ENCODE measurements at places on chromosomes 12 and 14.
A peak's percentile ranks its signal among the peaks of the same experiment; 100 is the strongest.

- peak; percentile 41 for DNase-seq
Observed at GRCh38 chr14:23639891-23640523, 3.8 kb downstream of the DHRS2 start.

DNA sequence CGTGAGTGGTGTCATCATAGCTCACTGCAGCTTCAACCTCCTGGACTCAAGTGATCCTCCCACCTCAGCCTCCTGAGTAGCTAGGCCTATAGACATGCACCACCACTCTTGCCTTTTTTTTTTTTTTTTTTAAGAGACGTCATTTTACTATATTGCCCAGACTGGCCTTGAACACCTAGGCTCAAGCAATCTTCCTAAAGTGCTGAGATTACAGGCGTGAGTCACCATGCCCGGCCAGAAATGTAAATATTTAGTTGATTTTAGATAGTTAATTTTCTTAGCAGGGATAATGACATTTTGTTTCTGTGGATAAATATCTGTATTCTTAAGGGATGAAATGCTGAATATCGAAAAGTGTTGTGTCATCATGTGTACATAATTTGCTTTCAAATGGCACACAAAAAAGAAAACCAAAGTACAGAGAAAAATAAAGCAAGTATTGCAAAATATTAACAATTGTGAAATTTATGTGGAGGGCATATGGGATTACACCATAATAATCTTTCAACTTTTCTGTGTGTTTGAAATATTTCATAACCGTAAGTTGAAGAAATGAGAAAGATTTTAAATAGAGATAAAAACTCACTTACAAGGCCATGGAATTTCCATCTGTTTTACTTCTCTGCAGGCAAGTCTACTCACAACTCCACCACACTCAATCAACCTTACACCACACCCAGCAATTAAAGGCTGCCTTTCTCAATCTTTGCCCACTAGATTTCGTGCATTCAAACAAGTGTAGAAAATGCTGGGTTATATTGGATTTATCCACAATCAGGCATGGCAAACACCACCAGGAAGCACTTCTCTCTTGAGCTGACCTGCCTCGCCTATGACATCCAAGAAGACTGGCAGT lies 93.7 kb downstream of the SPTSSA start:
- DNase-seq, result no peak

- peak; percentile 28 for DNase-seq
Observed at GRCh38 chr14:58607952-58608317, 29.8 kb upstream of the DACT1 start.

DNA sequence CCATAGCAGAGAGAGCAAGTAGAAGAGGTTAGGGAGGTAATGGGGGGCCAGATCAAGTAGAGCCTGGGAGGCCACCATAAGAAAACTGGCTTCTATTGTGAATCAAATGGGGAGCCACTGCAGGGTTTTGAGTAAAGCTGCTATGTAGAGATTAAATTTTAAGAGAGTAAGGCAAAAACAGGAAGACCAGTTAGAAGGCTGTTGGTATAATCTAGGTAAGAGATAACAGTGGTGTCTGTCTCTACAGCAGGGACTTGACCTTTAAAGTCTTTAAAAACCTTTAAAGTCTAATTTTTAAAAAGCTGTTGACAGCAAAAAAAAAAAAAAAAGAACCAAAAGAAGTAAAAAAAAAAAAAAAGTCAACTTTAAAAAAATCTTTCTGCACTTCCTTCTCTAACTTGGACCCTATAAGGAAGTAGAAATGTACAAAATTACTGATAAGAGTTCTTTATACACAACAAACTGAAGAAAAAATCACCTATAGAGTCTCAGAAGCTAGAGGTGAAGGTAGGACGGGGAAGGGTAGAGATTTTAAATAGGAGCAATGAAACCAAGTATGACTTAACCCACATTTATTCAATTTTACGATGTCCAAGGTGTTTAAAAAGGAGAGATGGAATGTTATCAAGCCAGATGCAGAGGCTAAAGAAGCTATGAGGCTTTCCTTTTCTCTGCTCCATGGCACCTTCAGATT lies 26.1 kb downstream of the SGPP1 start:
- DNase-seq, result no peak

DNA sequence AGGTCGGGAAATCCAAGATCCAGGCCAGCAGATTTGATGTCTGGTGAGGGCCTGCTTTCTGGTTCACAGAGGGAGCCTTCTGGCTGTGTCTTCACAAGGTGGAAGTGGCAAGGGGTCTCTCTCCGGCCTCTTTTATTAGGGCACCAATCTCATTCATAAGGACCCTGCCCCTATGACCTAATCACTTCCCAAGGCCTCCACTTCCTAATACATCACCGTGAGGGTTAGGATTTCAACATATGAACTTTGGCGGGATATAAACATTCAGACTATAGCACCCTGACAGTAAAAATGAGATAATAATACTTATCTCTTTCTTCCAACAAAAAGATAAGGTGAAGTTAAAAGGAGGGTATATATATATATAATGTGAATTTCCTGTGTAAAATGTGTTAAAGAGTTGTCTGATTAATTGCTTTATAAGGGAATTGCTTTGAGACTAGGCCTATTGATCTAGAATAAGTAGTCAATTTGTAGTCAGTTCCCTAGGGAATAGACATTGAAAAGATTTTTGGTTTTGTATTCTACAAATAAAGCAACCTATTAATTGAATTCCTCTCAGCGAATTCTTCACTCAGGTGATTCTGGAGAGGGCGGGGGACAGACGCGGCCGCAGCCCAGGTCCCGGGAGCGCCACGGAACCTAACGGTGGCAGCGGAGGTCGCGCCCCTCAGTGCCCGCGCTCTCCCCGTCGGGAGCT lies 516 bp upstream of the LGALS3 start:
- no peak for DNase-seq

DNA sequence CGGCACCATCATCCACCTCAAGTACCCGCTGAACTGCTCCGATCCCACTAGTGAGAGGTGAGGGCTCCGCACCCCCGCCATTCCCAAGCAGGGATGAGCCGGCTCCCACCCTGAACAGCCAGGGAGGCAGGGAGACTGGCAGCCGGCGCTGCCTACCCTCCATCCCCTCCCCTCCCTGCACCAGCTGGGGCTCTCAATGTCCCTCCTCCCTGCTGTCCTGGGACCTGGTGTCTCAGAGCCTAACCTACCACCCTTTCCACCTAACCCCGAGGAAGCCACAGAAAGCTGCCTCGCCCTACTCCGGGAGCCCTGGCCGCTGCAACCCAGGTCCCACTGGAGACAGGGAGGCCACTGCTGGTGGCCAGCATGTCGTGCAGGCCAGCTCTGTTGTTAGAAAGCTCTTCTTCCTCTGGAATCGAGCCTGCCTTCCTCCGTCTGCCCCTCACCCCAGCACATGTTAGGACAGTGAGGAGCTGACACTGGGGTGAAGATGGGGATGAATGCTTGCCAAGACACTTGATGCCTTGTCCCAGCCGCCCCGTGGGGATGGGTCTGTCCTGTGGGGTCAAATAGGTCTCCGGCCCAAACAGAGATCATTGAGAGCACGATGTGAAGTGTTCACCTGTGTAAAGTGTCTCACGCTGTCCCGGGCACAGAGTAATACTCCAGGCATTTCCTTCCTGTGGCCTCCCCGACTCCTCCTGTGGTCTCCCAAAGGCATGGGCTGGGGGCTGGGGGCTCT lies 1.1 kb downstream of the PTPN6 start:
- no peak for DNase-seq

- peak; percentile 95 for DNase-seq
Observed at GRCh38 chr14:96246539-96246847, 9.5 kb upstream of the BDKRB1 start.

- no peak for DNase-seq
Observed at GRCh38 chr14:20836668-20837338, 34.2 kb upstream of the RNASE1 start.

- no peak for DNase-seq
Observed at GRCh38 chr14:91729756-91730155, 2.1 kb downstream of the CATSPERB start.

- DNase-seq, result no peak
Observed at GRCh38 chr12:47080725-47081502, 1.2 kb upstream of the AMIGO2 start.

- DNase-seq, result no peak
Observed at GRCh38 chr12:76927170-76927784, 48.5 kb upstream of the CSRP2 start.

GRCh38 chr14:68811171-68811570 lies 18.3 kb upstream of the ZFP36L1 start:
- DNase-seq, result no peak

DNA sequence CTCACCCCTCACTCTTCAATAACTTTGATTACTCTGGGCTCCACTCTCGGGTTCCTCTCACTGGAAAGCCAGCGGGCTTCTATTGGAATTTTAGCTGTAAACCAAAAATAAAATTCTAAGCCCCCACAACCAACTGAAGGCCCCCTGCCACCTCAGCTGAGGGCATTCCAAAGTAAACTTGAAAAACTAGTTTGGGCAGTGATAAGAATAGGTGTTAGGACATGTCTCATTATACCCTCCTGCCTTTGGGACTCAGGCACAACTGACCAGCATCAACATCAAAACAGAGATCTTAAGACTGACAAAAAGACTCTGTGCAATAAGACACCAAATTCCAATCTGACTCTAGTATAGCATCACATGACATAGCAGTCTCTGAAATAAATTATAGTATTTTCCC lies 11.9 kb upstream of the TSPAN9 start:
- DNase-seq, result no peak

DNA sequence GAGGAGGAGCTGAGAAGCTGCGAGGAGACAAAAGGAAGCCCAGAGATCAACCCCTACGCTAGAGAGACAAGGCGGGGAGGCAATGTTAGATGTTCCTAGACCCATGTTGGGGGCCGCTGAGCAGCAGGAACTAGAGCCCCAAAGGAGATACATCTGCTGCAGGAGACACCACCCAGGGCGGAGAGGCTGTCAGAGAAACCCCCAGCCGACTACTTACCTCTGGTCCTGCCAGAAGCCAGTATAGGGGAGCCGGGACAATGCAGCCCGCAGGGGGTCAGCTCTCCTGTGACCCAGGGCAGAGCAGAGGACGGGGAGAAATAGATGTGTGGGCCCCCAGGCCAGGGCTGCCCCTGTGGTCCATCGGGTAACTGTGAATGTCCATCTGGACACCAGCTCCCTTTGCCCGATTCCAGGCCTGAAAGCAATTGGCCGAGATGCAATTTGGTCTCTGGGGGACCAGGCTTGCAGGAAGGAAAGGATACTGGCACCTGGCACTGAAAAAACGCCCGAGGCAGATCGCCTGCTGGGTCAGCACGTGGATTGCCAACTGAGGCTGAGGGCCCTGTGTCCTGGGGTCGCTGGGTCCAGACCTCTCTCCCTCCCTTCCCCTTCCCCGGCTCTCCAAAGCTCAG lies 34.9 kb downstream of the SYNE3 start:
- DNase-seq, result no peak

- no peak for DNase-seq
Observed at GRCh38 chr12:19199332-19199731, 69.8 kb downstream of the PLEKHA5 start.

GRCh38 chr14:36820111-36820709 lies 158.6 kb downstream of the PAX9 start:
- no peak for DNase-seq

DNA sequence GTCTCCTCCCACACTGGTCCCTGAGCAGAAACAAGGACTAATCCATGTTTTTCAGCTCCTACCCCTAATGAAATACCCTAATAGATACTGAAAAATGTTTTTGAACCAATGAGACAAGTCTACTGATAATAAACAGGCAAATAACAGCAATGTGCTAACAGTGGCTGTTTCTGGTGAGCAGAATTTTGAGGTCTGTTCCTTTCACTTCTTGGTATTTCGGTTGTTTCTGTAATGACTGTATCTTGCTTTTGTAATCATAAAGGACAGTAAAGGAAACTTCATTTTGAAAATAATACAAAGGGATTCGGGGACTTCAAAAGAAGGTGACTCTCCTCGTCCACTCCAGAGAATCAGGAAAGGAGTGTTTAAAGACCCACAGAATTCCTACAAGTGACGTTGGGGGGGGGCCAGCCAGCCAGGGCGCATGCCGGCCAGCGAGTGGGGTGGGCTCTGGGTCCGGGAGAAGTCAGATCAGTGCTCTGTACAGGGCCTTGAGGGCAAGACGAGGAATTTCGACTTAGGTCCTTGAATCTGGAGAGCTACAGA lies 1.1 kb upstream of the CD9 start:
- no peak for DNase-seq

- DNase-seq, result no peak
Observed at GRCh38 chr12:130650131-130650530, 66.0 kb downstream of the RIMBP2 start.

DNA sequence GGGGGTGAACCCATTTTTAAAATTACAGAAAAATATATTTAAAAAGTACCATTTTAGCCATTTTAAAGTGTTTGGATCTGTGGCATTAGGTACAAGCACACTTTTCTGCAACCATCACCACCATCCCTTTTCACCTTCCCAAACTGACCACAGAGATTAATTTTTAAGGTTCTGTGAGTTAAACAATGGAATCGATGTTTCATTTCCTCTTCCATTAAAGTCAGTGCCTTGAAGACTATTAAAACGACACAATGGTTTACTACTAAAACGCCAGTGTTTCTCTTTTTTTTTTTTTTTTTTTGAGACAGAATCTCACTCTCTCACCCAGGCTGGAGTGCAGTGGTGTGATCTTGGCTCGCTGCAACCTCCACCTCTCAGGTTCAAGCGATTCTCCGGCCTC lies 78.1 kb upstream of the GPR68 start:
- no peak for DNase-seq

DNA sequence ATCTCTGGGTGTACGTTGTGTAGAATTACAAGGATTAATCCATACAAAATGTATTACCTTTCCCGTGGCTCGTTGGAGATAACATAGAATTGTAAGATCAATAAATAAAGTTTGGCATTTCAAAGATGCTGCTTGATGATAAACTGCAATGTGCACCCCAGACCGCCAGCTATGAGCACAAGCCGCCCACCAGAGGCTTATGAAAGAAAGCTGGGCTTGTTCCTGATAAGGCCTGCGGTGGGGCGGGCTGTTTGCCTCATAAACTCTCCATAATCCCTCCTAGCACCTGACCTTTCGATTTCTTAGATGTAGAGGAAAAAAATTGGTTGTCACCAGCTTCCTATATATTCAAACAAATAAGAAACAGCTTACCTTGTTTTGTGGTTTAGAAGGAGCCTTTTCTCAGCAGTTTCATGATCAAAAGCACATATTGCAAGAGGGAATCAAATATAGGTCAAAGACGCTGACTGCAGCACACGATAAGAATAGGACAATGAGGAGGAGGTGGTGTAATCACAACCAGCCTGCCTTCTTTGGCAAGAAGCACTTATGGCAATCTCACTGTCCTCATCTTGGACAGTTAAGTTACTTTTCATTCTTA lies 293.6 kb downstream of the RMST start:
- no peak for DNase-seq
